Fibroblast of skin of back (primary cell): ENCODE measurements at places on chromosomes 11 and 22.
A peak's percentile ranks its signal among the peaks of the same experiment; 100 is the strongest.

- DNase-seq, result no peak
These were observed 25.0 kb downstream of the LRP5 start for GRCh38 chr11:68337399-68337835.

DNA sequence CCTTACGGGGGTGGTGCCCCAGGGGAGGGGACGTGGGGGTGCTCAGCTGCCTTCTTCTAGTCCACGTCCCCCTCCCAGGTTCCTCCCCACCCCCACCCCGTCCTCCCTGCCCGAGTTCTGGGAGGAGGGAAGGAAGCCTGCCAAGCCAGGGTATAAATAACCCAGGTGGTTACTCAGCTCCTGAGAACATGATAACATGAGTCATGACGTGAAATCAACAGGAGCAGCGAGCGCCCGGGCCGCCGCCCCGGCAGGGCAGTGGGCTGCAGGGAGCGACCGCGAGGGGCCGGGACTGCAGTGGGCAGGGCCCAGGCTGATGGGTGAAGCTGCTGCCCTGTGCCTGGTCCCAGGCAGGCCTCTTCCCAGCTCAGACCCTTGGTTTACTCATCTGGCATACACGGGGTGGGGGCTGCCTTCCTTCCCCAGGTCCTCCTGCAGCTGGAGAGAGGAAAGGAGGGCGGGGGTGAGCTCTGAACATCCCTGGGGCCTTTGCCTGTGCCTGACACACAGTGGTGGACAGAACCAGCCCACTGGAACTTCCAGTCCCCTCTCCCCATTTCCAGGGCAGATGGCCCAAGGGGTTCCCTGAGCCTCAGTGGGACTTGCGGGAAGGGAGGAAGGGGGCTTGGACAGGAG is 8.8 kb upstream of the PDGFB start:
- peak; percentile 85 for DNase-seq

GRCh38 chr11:80107415-80107814 is 666.6 kb upstream of the TENM4 start:
- DNase-seq, result no peak

DNA sequence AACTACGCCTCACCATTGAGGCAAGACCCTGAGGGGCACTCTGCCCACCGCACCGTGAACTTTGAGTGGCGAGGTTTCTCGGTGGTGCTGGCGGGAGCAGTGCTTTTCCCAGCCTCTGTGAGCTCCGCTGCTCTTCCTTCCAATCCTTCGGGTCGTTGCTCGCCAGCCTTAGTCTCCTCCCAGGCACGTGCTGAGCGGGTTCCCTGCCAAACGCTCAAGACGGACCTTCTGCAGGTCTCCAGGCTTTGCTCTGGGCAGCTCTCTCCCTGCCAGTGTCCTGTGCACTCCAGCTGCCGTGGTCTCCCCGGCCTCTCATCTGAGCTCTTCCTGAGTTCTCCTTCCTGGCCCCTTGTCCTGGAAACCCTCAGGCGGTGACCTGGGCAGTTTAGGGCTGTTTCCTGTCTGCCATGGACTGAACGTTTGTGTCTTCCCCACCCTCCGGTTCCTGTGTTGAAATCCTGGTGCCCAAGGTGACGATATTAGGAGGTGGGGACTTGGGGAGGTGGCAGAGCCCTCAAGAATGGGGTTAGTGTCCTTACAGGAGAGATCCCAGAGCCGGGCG is 11.2 kb upstream of the MUC6 start:
- DNase-seq, result no peak

DNA sequence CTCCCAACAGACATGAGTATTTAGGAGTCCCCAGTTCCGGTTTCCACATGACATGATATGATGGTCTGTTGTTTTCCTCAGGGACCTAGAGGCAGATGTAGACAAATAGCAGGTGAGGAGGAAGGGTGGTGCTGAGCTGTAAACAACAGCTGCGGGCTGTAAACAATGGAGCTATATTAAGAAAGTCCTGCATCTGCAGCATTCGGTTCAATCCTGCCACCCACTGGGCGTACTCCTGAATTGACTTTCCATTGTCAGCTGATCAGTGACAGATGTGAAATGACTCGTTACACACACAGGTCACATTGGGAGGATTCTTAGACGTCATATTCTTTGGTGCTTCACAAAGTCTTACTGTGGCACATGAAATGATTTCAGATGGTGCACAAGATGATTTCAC is 26.8 kb upstream of the RAG1 start:
- DNase-seq, result peak; percentile 43

GRCh38 chr22:21064917-21065864 is 19.4 kb downstream of the LRRC74B start:
- DNase-seq, result no peak

DNA sequence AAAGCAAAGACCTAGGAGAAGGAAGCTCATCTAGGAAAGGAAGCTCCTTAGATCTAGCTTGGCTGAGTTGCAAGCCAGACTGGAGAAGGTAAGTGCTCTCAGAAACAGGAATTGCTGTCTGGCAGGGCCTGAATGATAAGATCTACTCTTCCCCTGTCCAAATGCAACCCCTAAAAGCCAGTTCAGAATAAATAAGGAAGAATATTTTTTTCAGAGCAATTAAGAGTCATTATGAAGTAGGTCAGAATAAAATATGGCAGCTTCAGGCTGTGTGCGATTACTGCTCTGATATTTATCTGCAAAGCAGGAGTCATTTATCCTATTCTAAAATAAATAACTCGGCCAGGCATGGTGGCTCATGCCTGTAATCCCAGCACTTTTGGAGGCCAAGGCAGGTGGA is 82.1 kb downstream of the PIWIL4 start:
- DNase-seq, result no peak

- no peak for DNase-seq
These were observed 585 bp upstream of the NADSYN1 start for GRCh38 chr11:71452199-71453036.

GRCh38 chr22:37802310-37803194 is 5.2 kb upstream of the GCAT start:
- DNase-seq, result peak; percentile 50

DNA sequence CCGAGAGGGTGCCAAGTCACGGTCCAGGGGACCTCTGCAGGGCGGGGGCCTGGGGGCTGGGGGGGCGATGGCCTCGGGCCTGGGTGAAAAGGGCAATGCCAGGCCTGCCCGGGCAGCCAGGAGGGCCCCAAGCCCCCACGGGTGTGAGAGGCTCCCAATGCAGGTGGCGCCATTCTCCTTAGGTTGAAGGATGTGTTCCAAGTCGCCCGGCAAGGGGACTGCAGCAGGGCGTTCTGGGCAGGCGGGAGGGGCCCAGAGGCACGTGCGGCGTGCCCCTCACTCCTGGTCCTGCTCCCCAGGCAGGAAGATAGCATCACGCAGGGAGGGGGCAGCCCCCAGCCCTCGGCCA is 730 bp upstream of the TNNI2 start:
- DNase-seq, result no peak

GRCh38 chr22:50731811-50732624 is 6.0 kb upstream of the ACR start:
- DNase-seq, result peak; percentile 29
